ENCODE measurements at places on chromosomes 13 and 19. TPM values are rescaled to one million over a fixed set of nuclear protein-coding genes. Genes with fewer than 3 reads are reported as not detected.

Gene LYL1
- total RNA-seq = 5.6 TPM

Gene PGLYRP2
- not detected for total RNA-seq

Gene HSPB6
- total RNA-seq = 2.5 TPM

Gene CYP2A6
- total RNA-seq = 0.42 TPM

Gene ONECUT3
- not detected for total RNA-seq

Gene FGF14
- not detected for total RNA-seq

Gene B3GNT8
- 6.8 TPM for total RNA-seq

Gene C19orf73
- total RNA-seq = 12.5 TPM

Gene FLT1
- total RNA-seq = 14.8 TPM

Gene SIAH3
- total RNA-seq = 3.9 TPM

Gene CACNG7
- total RNA-seq = 1.9 TPM

Gene CEACAM16
- total RNA-seq = not detected

Gene PSPN
- 1.9 TPM for total RNA-seq

Gene CCDC8
- 91.7 TPM for total RNA-seq

Gene GAS6
- 109 TPM for total RNA-seq

Gene LRRC4B
- 56.4 TPM for total RNA-seq

Gene ATP7B
- total RNA-seq = 14.4 TPM

Gene HPN
- total RNA-seq = 12.9 TPM
